Upper lobe of right lung (tissue), 1 donor: ENCODE measurements at places on chromosomes 5 and 9.

GRCh38 chr9:38227656-38228055, 158.6 kb upstream of the SHB start:
- DNase-seq, result peak; percentile 11

DNA sequence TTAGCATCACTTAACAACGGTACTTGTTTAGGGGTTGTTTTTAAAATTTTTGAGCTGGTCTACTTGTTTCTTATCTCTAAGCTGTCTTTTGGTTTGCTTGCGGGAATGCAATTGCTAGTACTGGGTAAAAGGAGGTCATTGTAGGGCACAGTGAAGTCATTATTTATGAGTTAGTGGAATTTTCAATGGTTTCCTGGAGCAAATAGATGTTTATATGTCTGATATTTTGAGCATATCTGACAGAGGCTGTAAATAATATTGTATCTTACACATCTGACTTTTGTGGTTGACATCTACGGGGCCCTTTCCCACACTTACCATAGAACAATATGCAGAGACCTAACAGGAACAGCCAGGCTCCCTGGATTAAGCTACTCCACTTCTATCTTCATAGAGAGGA, 90.4 kb upstream of the IL6ST start:
- DNase-seq, result no peak

DNA sequence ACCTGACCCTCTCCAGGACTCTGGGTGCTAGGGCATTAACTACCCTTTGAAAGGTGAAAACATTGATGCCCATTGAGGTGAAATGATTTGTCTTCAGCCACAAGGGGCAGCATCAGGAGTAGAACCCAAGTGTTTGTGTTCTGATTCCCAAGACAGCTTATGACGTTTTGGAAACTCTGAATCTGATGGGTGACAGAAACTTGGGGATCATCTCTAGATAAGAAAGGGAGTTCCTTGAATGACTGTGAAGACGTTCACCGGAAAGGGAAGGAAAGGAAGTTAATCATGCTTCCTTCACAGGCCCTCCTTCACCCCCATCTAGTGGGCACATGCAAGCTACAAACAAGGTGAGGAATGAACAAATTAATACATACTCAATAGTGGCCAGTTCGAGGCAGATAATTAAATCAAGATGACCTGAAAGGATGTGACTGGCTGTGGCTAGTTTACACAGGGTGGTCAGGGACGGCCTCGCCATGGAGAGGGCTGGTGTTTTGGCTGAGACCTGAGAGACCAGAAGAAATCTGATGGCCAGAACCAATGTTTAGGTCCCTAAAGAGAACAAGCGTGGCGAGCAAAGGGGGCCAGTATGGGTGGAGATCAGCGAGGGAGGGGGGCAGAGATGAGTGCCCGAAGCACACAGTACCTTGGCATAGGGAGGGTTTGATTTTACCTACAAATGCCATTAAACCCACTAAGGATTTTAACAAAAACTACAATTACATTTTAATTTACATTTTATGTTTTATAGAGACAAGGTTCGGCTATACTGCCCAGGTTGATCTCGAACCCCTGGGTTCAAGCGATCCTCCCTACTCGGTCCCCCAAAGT, 937 bp upstream of the SLC26A2 start:
- DNase-seq, result no peak

DNA sequence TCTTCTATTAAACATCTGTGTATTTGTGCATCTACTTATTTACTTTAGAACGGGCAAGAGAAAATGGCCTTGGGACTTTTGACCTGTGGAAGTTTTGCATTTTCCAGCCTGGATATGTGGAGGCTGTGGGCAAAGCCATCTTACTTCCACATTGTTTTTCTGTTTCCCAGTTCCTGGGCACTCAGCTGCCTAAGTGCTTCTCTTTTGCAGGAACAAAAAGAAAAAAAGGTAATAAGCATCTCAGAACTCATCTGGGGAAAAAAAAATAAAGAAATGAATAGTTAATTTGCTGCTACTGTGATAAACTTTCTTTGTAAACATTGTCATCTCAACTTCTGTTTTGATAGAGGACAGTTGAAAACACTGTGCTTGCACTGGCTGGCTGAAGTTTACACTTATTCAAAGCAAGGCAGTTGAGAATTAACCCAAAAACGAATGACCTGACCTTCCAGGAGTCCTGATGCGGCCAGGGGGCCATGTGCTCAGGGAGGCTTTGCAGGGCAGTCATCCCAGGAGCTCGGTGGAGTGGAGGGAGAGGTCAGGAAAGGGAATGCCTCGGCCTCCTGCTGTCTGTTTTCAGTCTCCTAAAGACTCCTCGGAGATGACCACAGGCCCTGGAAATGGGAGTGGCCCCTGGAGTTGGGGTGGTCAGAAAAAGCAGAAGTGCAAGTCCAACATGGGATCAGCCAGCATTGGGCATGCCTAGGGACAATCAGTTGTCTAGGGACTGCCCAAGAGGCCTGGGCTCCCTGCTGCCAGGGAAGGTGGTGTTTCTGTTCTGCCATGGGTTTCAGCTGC, 75.5 kb downstream of the RAI14 start:
- no peak for DNase-seq

DNA sequence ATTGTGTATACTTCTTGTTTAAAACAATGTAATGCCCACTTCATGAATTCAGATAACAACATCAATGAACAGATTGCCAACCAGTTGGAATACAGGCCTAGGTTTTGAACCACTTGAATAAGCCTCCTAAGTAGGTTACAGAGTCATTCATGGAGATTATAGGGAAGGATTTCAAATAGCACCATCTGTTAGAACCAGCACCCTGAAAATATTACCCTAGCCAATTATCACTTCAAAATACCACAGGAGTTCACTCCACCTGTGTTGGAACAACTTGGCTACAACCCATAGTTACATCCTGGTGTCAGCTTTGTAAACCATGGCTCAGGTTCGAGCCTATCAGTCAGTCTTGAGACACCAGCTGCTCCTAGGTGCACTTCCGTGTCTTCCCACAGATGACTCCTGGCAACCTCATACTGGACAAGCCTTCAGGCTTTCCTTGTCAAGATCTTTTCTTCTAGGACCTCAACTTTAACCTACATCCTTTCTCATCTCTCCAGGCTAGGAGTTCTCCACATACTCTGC, 350.0 kb downstream of the DEPDC1B start:
- DNase-seq, result no peak

- peak; percentile 45 for DNase-seq
Measured at GRCh38 chr9:113632776-113633590, 169.5 kb downstream of the RGS3 start.

DNA sequence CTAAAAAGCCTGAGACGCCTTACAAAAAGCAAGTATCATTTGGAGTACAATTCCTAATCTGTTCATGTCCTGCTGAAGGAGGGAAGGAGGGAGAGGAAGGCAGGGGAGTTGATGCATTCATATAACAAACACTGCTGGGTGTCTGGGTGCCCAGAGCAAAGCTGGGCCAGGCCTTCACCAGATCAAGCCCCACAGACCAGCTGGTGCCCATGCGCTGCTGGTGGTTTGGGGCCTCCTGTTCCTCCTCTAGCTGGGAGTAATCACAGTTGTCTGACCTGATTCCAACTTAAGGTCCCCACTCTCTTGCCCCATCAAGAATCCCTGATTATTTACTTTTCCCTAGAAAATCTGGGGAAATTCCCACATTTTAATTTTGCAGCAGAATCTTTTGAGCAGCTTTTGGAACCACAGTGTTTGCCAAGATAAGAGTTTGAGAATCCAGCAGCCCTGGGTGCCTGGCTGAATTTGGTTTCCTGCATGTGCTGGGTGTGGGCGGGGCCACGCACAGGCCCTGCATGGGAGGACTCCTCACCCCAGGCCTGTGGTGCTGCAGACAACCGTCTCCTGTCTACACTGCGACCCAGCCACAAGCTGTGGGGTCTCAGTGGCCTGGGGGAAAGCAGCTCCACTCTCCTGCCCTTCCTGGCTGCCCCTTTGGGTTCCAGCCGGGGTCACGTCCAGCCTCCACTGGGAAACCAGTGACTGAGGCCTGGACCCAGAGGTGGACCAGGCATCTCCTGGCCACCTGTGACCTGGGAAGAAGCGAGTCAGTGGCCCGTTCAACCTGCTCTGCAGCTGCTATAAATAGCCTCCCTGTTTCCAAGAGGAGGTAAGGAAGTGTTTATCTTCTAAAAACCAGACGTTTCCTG, 47.5 kb downstream of the NEURL1B start:
- DNase-seq, result no peak

DNA sequence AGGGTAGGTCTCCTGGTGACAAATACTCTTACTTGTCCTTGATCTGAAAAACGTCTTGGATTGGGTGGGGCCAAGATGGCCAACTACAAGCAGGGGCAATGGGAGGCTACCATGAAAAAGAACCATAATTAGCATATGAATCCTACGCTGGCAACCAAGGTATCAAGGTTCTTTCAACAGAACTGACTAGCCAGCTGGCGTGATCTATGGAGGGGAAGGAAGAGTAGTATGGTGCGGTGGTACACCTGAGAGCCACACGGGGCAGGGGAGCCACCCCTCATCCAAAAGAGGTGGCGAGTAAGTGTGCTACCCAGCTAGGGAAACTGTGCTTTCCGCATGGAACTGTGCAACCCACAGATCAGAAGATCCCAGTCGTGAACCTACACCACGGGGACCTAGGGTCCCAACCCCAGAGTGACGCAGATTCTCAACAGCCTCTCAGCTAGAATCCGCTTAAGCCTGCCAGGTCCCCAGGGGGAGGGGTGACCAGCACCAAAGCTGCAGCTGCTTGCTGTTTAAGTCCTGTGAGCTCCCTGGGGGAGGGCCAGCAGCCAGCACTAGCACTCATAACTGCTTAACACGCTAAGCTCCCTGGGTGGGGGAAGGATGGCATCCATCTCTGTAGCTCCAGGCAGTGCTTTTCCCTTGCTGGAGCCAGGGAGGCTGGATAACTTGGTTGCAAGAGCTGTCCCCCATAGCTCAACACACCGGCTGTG, 334.8 kb downstream of the FBXL17 start:
- DNase-seq, result no peak

DNA sequence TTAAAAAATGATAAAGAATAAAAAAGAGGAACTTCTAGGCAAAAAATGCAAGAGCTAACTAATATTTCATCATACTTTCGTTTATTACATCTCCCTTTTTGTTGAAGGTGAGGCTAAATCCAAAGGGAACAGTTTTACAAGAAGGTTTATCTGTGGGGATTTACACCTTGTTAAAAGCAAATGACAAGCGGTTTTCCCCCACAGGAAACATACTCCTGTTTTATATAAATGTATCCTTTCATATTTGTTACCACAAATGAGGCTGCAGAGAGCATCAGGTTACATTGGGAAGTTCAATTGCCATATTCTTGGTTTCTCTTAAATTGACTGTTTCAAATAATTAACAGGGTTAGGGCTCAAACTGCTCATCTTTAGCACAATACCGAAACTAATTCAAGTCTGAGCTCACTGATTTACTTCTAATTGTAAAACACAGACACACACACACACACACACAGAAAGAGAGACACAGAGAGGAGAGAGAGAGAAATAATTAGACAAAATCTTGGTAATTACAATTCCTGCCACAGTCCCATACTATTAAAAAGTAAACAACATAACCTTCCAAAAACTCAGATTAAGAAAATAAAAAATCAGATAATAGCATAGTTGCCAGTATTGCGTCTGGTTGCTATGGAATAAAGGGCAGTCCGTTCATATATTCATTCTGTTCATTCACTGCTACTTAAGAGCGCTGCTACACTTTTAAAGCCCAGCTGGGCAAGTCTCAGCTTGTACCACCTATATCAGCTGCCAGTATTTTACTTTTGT, 17.1 kb downstream of the RFX3 start:
- no peak for DNase-seq

DNA sequence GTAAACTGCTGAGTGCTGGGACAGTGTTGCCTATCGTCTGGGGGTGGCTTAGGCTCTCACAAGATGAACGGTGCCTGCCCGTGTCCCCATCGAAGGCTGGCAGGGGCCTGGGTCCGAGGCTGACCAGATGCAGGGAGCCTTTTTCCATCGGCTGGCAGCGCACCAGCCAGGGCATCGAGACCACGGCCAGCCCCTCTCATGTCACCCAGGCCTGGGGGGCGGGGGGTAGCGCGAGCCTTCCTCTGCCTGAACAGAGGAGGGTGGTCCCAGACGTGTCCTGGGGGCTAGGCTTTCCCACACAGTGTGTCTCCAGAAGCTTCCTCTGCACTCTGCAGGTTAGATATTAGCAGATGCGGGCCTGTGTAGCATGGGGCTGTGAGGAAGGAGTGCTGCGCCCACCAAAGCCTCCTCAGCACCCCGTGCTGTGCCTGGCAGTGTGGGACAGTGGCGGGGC, 17.3 kb downstream of the FGD3 start:
- peak; percentile 66 for DNase-seq

DNA sequence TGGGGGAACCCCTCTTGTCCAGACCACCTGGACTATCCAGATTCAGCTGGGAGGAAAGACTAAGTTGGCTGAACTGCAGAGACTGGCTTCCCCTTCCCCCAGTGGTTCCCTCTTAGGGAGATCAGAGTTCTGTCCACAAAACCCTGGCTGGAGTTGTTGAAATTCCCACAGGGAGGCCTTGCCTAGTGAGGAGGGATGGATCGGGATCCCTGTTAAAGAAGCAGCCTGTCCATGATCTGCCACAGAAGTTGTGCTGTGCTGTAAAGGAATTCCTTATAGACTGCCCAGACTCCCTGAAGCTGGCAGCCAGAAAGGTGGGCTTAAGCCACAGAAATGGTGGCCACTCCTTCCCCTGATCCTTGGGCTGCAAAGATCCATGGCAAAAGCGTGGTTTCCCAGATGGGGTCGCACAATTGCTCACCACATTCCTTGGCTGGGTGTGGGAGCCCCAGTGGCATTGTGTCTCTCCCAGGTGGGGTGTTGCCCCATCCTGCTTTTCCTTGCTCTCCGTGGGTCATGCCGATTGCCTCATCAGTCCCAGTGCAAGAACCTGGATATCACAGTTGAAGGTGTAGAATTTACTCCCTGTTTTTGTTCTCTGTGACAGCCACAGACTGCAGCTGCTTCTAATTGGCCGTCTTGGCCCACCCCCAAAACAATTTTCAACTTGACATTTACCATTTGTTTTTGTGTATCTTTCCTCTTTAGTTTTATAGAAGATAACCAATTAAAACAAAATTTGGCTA, 342.4 kb downstream of the FGF10 start:
- DNase-seq, result no peak

DNA sequence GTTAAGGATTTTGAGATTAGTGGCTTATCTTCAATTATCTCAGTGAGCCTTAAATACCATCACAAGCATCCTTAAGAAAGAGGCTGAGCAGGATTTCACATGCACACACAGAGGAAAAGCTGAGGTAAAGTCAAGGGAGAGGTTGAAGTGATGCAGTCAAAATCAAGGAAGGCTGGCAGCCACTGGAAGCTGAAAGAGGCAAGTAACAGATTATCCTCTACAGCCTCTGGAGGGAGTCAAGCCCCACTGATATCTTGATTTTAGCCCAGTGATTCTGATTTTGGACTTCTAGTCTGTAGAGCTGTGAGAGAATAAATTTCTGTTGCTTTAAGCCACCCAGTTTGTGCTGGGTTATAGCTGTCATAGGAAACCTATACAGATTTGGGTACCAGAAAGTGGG, 80.1 kb downstream of the ANKRD31 start:
- no peak for DNase-seq

GRCh38 chr5:4735261-4735660, 404.9 kb upstream of the ADAMTS16 start:
- no peak for DNase-seq
